IPS-NIHi11 (cell line): ENCODE measurements at places on chromosomes 2 and 18.

DNA sequence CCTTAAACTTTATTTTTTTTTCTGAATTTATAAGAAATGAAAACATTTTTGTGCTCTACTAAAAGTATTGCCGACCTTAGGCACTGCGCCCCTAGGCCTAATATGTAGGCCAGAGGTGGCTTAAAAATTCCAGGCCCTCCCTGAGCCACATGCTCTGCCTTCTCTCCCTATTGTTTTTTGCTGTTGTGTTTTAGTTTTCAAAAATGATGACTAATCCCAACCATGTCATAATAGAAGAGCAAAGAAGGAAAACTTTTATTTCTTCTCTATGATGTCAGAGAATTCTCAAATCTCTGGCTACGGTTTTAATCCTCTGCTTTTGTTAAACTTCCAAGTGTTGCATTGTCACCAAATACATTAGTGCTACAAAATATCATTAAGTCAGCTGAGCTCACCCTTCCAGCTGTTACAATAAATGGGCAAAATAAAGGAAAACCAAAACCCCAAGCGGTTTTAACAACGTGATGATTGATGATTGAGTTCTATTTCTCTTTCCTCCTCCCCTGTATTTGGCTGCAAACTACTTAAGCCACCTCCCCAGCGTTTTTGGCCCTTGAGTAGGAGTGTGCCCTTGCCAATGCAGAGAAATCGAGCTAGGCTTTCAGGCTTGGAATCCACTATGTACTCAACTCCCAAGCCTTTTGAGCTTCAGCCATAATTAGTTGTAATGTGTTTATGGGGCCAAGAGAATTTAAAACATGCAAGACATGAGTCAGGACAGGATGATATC is 163.5 kb upstream of the POU3F3 start:
- no peak for DNase-seq

DNA sequence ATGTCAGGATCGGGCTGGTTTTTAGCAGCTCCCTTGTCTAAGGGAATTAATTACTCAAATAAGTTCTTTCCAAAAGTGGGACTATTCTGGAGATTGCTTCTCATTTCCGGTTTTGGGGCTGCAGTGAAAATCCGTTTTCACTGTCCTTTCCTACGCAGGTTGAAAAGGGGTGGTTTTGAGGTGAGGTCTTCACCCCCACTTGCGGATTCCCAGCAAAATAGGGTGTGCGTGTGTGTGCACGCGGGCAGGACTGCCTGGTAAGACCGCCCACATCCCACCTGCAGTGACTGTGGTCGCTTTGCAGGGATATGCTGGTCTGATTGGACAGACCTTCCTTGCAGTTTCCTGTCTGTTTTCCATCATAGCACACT is 472 bp upstream of the PLEKHM3 start:
- DNase-seq = peak; percentile 17

DNA sequence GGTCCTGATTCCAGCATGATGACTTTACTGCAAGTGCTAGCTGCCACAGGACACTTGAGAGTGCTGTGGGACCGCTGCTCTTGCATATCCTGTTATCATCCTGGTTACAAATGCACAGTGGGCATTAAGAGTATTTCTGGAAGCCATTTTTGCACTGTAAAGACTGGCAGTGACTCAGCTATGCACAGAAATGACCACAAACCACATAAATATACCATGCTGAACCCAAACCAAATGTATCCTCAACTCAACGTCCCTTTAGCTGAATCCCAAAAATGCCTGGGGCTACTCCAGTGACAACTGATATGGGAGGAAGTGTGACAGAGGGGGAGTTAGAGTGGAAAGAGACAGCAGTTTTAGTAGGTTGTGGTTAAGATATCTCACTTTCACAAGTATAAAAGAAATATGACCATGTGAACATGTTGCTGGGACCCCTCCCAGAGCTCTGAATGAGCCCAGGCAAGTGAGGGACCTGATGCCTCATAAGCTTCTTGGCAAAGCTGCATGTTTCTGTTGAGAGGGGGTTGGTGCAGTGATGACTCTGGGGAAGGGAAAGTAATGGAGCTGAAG is 37.3 kb downstream of the RHBDD1 start:
- no peak for DNase-seq

DNA sequence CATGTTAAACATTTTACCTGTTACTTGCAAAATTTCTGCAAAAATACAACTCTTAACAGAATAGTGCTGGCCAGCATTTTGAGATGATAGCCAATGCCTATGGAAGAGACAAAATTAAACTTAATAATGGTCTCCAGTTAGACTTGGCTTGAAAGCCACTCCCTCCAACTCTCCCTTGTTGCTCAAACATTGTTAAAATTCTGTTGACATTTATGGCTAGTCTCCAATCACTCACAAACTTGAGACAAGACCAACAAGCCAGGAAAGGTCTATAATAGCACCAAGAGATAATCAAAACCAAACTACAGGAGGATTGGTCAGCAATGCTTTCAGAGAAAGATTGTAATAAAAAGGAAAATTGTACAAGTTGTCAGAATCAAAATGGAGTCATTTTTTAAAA is 770.7 kb upstream of the NXPH2 start:
- no peak for DNase-seq

DNA sequence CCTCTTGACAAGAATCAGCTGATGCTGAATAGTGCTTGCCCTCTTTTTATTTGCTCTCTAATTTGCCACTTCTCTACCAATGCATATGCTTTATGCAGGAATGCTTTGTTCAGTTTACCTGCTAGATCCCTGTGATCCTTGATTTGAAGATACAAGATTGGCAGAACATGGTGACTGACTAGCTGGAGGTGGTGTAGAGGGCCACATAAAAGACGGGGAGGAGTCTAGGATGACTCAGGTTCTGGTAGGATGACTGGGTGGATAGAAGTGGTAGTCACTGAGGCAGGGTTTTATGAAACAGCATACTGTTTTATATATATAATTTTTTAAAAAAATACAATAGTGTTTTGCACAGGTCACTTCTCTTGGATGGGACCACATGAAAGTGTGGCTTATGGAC is 6.3 kb upstream of the ADGRF3 start:
- no peak for DNase-seq

- DNase-seq = no peak
These were observed 16.7 kb downstream of the ANKRD12 start for GRCh38 chr18:9153256-9153655.

DNA sequence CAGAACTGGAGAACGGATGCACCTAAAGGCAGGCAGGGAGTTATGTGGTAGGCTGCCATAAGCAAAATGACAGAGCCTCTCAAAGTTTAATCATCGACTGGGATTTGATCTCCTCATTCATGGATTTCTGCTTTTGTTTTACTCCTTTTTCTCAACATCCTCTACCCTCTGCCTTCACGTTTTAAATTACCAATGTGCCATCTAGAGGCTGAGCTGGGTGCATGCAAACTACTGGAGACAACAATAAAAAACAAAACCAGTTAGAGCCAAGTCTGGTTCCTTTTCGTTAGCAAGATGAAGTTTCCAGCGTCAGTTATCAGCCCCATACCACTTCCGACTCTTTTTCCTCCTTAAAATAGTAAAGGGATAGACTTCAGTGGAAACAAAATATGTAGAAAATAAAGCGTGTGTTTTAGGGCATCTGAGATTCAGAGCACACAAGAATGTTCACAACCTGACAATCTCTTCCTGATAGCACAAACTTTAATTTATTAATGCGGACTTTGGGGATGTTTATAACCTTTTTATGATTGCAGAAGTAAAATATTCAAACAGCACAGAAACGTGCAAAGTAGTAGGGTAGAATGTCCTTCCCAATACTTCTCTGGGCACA is 117.0 kb downstream of the LAMA1 start:
- no peak for DNase-seq

GRCh38 chr2:19225931-19226330 is 132.5 kb downstream of the OSR1 start:
- no peak for DNase-seq

DNA sequence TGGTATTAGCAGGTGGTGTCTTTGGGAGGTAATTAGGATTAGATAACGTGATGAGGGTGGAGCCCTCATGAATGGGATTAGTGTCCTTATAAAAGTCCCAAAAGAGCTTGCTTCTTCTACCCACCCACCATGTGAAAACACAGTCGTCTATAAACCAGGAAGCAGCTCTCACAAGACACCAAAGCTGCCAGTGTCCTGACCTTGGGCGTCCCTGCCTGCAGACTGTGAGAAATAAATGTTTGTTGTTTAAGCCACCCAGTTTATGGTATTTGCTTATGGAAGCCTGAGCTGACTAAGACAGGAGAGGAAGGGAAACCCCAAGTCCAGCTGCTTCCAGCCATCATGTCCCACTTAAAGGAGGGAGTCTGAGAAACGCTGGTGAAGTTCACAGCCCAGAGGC is 13.6 kb downstream of the ADI1 start:
- DNase-seq = no peak

- DNase-seq = no peak
These were observed 202.1 kb downstream of the CYP26B1 start for GRCh38 chr2:71945603-71945959.

DNA sequence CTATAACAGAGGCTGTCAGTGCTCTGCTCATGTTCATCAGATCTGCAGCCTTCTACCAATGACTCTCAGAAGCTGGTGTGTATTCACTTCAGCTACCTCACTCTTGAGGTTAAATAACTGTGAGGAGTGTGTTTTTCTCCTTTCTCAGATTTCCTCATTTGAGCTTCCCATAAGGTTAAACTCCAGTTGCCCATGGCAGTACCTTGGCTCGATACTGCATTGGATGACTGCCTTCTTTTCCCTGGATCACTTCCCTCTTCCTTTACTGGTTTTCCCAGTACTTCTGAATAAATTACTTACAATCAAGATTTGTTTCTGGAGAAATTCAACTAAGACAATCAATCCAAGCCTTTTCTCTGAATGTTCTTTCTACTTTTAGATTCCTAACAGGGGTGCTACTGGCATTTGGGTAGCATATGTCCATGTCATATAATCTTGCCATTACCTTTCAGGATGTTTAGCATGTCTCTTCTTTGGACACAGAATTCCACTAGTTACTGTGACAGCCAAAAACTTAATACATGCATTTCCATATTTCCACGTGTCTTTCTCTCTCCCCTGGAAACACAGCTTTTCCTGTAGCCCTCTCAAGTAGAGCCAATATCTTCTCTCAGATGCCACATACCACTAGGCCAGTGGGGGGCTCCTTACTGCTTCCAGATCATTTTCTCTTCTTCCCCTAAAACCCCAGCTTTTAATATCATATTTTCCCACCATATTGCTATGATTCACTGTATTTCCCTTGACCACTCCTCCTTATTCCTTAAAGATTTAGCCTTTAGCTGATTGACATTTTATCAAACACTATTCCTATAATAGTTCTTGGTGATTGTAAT is 15.0 kb upstream of the SPOPL start:
- DNase-seq = peak; percentile 12

- peak; percentile 82 for DNase-seq
These were observed 39.9 kb upstream of the DARS1 start for GRCh38 chr2:136025057-136025973.

GRCh38 chr2:939936-940601 is 10.6 kb upstream of the SNTG2 start:
- DNase-seq = no peak

- DNase-seq = no peak
These were observed 134.0 kb downstream of the C2orf74 start for GRCh38 chr2:61295981-61296380.

- DNase-seq = peak; percentile 84
These were observed 99.1 kb downstream of the ALPK2 start for GRCh38 chr18:58529714-58530354.

DNA sequence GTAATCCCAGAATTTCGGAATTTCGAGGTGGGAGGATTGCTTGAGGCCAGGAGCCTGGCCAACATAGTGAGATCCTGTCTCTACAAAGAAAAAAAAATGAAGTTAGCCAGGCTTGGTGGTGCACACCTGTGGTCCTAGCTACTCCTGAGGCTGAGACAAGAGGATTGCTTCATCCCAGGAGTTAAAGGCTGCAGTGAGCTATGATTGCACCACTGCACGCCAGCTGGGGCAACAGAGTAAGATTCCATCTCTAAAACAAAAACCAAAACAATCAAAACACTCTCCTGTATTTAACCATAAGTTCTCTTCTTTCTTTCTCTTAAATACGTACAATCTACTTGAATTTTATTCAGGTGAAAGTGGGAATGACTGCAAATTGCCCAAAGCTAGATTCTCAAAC is 33.8 kb upstream of the NEDD4L start:
- no peak for DNase-seq

- no peak for DNase-seq
These were observed 10.9 kb downstream of the FEZ2 start for GRCh38 chr2:36587101-36587500.

- DNase-seq = peak; percentile 10
These were observed 306.9 kb downstream of the GULP1 start for GRCh38 chr2:188598551-188598950.

DNA sequence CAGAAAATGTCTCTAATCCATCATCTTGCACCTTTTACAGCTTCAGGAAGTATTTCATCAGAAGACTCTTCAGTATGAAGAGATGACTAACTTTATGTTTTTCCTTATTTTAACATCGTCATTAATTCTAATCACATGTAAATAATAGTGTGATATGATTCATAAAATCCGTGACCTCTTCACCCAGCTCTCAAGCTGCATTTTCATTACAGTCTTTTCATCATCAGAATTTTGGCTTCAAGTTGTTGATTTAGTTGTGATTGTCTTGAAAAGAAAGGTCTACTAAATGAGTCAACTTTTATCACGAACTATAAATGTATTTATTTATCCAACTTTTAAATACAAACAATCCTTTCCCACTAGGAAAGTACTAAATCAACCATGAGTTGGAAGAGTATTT is 410.3 kb downstream of the LRP1B start:
- no peak for DNase-seq

DNA sequence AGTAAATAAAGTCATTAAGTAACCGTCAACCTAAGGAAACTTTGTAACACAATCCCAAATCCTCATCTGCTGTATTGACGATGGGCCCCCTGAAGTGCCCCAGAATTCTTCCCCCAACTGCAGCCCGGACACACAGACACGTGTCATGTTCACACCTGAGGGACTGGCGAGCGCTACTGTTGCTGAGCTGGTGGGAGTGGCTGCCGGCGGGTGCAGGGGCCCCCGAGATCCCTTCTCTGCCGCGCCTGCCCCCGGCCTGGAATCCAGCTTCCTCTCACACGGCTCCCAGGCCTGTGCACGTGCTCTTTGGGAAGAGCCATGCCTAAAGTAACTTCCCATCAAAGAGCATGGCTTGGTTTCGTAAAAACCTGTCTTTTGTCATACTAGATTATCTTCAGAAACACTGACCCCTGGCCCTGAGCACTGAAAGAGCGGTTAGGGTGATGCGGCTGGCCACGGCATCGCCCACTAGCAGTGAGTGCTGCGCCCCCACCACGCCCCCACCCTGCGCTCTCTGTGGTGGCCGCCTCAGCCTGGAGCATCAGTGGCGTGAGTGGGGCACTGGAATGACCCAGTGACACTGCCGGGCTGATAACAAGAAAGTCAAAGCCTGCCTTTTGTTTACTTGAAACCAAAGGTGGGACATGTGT is 56.0 kb downstream of the ADI1 start:
- DNase-seq = no peak

GRCh38 chr2:151395509-151396374 is 14.0 kb upstream of the RIF1 start:
- DNase-seq = no peak

GRCh38 chr2:16019060-16019480 is 78.7 kb downstream of the MYCN start:
- no peak for DNase-seq

- no peak for DNase-seq
These were observed 17.8 kb upstream of the SCLY start for GRCh38 chr2:238042849-238043584.
